NCI-H1694 treated with DMSO at 0.1 percent for 48 hours (cell line): ENCODE measurements at places on chromosomes 16 and 17.

- no peak for DNase-seq
Measured at GRCh38 chr16:83994087-83994486, 26.0 kb downstream of the NECAB2 start.

DNA sequence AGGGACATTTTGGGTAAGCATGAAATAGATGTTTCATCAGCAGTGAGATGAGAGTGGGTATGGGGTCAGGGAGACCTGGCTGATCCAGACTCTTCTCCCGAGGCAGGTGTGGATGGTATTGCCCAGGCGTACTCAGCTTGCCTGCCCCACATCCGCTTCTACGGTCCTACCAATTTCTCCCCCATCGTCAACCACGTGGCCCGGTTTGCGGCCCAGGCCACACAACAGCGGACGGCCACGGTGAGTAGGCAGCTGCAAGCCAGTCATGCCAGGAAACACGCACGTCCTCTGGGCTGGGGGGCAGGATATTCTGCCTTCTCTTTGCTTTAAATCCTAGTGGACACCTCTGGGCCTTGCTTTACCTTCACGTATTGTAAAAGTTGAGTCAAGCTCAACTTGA, 44.7 kb downstream of the CPNE2 start:
- no peak for DNase-seq

DNA sequence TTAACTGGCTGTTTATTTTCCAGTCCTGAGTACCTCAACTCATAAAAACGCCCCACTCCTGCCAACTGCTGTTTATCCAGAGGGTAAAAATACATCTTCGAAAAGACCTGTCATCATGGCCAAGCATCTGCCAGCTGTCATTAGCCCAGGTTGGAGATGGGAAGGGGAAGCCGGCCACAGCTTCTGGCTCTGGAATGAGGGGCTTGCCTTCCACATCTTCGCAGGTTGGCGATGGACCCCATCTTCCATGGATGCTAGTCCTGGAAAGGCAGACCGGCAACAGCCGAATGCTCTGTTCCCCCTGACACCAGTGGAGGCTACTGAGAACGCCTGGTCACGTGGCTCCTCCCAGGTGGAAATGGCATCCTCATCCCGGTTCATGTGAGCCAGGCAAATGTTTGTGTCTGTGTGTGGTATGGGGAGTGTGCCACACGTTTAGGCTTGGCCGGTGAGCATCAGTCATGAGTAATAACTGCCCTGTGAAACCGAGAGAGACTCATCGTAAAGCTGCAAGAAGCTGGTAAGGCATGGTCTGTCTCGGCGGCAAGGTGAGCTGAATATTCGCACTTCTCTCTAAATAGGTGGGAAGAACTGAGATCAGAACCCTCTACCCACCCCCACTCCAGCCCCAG, 420 bp upstream of the KRTAP17-1 start:
- no peak for DNase-seq

GRCh38 chr16:84340325-84341040, 27.9 kb upstream of the ATP2C2 start:
- DNase-seq = peak; percentile 2

- DNase-seq = no peak
Measured at GRCh38 chr17:63716426-63716825, 16.5 kb upstream of the LIMD2 start.

DNA sequence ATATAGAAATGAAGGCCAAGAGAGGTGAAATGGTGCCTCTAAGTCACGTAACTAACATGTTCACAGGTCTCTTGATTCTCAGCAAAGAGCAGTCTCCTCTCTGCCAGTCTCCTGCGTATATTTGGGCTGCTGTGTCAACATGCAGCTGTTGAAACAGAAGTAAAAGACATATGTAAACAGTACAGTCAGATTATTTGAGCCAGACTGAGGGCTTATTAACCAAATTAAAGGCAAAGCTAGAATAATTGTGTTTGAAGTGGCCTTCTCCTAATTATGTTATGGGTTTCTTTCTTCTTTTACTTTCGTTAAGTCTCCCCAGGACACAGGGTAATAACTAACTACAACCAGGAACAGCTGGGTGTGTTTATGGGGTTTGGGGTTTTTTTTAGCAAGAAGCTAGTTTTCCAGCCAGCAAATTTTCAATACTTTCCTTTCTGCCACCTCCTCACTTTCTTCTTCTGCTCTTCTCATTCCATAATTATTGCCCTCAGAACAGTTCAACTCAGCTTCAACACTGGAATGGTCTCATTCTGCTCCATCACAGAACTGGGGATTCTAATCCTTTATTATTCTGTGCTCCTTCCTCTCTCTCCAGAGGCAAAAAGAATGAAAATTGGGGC, 18.4 kb downstream of the G6PC1 start:
- DNase-seq = no peak

GRCh38 chr17:5418858-5419355, 555 bp downstream of the NUP88 start:
- DNase-seq = peak; percentile 25

GRCh38 chr16:17591655-17592405, 121.1 kb upstream of the XYLT1 start:
- no peak for DNase-seq

GRCh38 chr16:75535901-75536300, at the start of gene CHST5:
Gene CHST5 (minus strand): TSS chr16:75536108. CDS start chr16:75530384, 5,724 bp downstream.
- DNase-seq = no peak

- no peak for DNase-seq
Measured at GRCh38 chr16:13767215-13767614, 152.7 kb upstream of the ERCC4 start.

GRCh38 chr17:74041869-74042640, 161.4 kb upstream of the RPL38 start:
- DNase-seq = no peak

GRCh38 chr17:77373299-77374169, 232.8 kb downstream of the SEC14L1 start:
- DNase-seq = peak; percentile 36

DNA sequence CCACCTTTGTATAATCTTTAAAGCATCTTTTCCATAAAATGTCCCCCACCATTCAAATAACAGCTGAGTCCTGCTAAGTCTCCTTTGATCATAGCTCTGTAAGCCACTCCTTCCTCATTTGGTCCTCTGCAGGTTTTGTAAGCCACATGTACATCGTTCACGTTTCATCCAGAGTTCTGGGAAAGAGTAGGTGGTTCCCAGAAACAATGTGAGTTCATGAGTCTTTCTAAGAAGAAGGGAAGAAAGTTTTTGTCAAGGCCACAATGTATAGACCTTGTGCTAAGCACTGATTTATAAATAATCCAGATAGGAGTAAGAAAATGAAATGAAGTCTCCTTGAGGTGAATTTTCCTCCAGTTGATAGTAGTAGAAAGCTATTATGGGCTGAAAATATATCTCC, 8.7 kb upstream of the ANKS4B start:
- no peak for DNase-seq

DNA sequence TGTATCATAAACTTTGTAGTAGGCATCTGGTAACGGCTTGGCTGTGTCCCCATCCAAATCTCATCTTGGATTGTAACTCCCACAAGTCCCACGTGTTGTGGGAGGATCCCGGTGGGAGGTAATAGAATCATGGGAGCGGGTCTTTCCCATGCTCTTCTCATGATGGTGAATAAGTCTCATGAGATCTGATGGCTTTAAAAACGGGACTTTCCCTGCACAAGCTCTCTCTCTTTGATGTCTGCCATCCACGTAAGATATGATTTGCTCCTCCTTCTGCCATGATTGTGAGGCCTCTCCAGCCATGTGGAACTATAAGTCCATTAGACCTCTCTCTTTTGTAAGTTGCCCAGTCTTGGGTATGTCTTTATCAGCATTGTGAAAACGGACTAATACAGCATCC, 248.7 kb downstream of the SNX29 start:
- no peak for DNase-seq

DNA sequence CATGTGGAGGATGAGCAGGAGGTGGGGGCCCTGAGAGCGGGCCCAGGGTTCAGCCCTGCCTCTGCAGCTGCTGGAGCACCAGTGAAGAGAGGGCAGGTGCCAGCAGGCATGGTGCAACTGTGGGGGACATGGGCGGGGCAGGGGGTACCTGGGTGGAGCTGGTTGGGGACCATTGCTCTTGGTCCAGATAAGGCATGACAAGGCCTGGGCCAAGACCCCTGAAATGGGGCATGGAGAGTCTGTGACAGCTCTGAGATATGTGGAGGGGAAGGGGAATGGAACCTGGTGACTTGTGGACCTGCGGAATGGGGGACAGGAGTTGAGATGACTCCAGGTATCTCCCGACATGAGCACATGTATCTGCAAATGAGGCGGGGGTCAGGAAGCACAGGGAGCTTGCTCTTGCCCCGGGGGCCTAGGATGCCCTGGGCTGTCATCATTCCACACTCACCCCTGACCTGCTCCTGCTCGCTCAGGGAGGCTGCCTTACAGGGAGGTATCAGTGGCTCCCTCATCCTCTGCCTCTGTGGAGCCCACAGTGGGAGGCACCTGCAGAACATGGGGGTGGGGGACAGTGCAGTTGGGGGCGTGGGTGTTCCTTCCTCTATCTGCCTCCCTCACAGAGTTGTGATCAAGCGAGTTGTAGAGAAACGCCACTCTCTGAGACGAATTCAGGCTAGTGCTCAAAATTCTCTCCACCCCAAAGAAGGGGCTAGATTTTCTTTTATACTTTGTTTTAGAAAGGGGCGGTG, 40.2 kb downstream of the TMEM235 start:
- DNase-seq = no peak

DNA sequence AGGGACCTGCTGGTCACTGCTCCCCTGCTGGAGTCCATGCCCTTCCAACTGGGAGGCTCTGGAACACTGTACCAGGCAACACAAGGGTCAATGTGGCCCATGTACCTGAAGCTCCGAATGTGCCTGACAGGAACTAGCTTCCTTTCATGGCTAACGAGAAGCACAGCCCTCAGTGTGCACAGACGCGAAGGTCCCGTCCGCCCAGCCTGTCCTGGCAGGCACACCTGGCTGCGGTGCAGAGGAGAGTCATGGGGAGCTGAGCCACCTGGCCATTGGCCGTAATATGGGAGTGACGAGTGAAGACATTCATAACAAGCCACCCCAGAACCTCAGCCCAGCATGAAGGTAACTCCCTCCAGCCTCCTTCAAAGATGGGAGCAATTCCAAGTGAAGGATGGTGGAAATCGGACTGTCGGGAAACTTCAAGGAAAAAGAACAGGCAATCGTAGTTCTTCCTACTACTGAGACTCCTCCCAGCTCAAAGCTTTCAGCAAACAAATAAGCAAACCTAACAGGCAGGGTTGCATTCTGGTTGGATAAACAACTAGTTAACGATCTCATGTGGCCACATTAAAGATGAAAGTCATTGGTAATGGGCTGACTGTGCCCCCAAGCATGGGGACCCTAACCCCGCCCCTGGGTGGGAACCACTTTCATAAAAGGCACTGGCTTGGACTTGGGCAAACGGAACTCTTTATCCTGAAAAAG, 13.2 kb downstream of the TMEM11 start:
- no peak for DNase-seq

GRCh38 chr16:81519301-81520150, 74.9 kb downstream of the CMIP start:
- no peak for DNase-seq

DNA sequence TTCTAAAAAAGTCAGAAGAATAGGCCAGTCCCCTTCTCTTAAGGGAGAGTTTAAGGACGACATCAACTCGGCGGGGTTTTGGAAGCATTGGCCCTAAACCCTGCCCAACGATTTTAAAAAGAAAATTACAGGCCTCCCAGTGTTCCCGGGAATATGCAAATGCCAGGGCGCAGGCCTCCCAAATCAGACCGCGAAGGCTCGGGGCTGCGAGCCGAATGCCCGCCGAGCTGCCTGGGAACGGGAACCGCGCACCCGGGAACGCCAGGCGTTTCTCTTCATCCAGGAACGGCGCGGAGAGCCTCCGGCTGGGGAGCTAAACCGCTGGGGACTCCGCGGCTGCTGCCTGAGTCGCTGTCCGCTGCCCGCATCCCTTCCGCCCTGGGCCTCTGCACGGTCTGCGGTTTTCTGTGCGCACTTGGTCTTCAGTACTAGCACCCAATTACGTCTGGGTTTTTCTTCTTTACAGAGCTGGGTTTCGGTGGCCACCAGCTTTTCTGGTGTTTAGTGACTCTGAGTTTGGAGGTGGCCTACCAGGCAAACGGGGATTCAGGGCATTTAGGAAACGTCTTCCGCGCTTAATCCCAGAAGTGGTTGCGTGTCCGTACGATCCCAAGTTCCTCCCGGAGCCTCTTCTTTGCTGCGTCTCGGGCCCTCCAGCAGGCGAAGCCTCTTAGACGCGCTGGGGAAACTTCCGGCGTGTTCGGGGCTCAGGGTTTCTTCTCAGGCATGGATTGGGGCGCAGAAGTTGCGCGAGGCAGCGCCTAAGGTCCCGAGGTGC, 5.7 kb downstream of the IRX5 start:
- DNase-seq = no peak

- DNase-seq = peak; percentile 48
Measured at GRCh38 chr17:20992987-20993862, 49.6 kb downstream of the USP22 start.

- DNase-seq = no peak
Measured at GRCh38 chr17:28313841-28314240, 5.2 kb upstream of the TMEM97 start.

DNA sequence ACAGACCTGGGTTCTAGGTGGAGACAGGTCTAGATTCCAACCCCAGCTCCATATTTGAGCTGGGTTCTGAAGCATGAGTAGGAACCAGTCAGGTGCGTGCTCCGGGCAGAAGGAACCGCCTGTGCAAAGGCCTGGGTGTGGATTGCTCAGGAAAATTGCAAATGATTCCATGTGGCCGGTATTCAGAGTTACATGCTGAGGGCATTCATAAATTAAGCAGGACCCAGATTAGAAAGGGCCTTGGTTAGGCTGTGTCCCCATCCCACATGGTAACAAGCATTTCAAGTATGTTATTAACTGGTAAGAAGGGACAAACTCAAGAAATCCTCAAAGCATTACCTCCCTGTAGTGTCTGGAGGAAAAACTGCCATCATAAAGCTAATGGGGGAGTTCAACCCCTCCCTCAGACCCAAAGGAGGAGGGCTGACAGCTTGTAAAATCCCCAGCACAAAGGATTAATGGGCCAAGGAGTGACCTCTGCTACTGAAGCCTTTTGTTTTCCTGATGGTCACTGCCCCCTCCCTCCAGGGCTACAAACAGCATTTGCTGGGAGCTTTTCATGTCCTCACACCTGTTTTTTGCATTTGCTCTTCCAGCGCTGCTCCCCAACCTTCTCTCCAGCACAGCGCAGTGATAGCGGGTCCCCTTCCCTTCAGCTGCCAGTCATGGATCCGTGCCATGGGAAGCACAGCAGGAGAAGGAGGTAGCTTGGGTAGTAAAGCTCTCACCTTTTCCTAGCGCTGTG, 218.0 kb downstream of the C16orf95 start:
- no peak for DNase-seq
